ENCODE measurements at places on chromosomes 16 and 17.

DNA sequence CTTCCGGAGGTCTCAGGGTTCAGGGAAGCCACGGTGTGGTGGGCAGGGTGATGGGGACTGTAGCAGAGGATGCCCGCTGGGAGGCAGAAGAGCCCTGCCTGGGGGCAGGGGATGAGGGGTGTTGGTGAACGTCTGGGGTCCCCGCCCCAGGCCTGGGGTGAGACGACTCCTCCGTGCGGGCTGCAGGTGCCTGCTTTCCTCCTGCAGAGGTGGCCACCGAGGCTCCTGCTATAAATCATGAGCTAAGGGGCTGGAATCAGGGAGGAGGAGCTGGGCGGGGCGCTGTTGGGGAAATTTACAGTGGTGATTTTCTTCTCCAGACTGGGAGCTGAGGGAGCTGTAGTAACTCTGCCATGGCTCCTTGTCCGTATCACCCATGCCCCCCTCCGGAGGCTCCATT, 167.0 kb downstream of the MRM1 start:
- no peak for DNase-seq

- DNase-seq, result no peak
Observed at GRCh38 chr16:50878966-50879615, 137.2 kb downstream of the CYLD start.

DNA sequence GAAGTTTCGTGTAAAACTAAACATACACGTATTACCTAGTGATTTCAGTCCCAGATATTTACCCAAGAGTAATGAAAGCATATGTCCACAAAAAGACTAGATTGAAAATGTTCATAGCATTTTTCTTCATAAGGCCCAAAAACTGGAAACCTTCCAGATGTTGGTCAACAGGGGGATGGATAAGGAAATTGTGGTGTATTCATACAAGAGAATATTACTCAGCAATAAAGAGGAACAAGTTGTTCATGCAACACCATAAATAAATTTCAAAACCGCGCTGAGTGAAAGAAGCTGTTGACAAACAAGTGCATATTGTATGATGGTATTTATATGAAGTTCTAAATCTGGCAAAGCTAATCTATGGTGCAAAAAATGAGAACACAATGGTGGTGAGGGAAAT, 54.1 kb upstream of the NFAT5 start:
- no peak for DNase-seq

DNA sequence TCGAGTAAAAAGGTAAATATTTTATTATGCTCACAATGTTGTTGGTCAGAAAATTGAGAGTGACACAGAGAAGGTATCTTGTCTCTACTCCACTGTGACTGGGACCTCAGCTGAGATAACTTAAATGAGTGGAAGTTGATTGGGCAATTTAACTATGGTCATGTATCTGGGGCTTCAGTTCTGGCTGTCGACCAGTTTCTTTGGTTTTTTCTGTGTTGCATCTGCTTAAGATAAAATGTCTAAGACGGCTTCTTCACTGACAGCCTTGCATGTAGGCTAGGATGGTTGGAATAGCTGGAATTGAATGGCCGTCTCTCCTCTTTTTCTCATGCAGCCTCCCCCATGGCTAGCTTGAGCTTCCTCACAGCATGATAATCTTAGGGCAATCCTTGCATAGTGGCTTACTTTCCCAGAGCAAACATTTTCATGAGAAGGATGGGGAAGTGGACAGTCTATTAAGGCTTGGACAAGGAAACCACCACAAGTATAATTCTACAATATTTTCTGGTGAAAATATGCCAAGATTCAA, 433.7 kb downstream of the KIF2B start:
- no peak for DNase-seq

DNA sequence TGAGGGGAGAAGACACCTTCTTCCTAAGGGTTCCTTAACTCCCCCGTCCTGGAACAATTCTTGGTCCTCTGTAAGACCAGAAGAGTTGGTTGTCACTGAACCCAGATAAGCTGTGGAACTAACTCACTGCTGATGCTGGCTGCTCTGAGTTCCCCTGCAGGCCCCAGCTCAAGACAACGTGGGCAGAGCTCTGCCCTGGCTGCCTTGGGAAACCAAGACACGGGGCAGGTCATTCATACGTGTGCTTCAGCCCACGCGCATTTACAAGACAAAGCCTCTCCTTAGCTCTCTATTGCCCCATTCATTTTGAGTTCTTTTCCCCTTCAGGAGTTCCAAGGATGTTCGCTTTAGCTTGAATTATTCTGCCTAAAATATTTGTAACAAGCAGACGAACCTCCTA, 3.4 kb upstream of the NAT9 start:
- DNase-seq, result no peak

GRCh38 chr16:85988306-85988705, 89.3 kb downstream of the IRF8 start:
- no peak for DNase-seq

GRCh38 chr16:84746875-84747274, 47.1 kb downstream of the USP10 start:
- DNase-seq, result no peak

- peak; percentile 95 for DNase-seq
Observed at GRCh38 chr17:16040710-16041251, 41.2 kb downstream of the TTC19 start.

Data from astrocyte of the cerebellum (primary cell).